Cortex of kidney (tissue), 1 donor: ENCODE measurements at places on chromosomes 7 and 10.

DNA sequence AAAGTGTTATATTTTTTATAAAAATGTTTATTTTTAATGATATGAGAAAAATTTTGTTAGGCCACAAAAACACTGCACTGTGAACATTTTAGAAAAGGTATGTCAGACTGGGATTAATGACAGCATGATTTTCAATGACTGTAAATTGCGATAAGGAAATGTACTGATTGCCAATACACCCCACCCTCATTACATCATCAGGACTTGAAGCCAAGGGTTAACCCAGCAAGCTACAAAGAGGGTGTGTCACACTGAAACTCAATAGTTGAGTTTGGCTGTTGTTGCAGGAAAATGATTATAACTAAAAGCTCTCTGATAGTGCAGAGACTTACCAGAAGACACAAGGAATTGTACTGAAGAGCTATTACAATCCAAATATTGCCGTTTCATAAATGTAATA is 64.8 kb upstream of the CAPZA2 start:
- DNase-seq: no peak

- no peak for DNase-seq
Observed at GRCh38 chr7:30022991-30023390, 3.5 kb downstream of the FKBP14 start.

DNA sequence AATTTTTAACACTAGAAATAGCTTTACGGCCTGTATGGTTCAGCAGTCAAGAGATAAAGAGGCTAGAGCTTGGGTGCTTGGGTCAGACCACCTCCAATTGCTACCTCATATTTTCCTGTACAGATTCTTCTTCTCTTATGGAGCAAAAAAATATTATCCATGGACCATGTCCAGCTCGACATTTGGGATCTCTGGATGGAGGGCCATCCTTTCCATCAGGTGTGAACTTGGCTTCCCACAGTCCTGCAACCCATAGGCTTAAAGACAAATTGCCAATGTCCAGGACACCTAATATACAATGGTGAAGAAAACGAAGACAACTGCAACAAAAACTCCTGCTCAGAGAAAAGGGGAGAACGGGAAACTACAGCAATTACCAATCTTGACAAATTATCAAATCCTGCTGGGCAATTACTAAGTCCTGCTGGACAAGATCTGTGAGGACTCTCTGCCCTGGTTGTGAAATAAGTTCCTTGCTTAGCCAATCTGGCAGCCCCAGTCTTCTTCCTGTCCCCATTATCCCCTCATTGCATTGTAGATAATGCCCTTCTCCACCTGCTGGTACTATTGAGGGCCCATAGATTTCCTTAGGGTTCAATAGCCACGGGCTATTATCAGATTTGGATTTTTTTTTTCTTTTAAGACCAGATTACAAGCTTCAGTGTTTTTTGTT is 42.0 kb upstream of the BRAF start:
- no peak for DNase-seq

GRCh38 chr7:42574685-42575084 is 337.2 kb downstream of the C7orf25 start:
- DNase-seq: no peak

DNA sequence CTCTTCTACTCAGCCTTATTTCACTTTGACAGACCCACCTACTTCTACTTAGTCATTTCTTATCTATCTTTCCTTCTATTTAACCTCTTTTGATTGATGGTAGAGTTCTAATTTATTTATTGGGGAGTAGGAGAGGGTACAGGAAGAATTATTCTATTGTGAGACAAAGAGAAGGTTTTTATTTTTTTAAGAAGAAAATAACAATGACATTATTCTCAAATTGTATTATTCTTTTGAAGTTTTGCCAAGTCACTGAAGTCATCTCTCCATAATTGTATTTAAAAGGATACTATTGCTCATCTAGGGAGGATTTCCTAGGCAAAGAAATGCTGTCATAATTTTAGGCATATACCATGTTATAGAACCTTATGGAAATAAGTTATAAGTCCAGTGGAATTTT is 52.7 kb downstream of the ITGB8 start:
- no peak for DNase-seq
